NCI-H1105 treated with DMSO at 0.1 percent for 48 hours (cell line): ENCODE measurements at places on chromosomes 3 and 15.
A peak's percentile ranks its signal among the peaks of the same experiment; 100 is the strongest.

- DNase-seq, result no peak
These were observed 36.2 kb upstream of the PLSCR2 start for GRCh38 chr3:146505516-146505915.

DNA sequence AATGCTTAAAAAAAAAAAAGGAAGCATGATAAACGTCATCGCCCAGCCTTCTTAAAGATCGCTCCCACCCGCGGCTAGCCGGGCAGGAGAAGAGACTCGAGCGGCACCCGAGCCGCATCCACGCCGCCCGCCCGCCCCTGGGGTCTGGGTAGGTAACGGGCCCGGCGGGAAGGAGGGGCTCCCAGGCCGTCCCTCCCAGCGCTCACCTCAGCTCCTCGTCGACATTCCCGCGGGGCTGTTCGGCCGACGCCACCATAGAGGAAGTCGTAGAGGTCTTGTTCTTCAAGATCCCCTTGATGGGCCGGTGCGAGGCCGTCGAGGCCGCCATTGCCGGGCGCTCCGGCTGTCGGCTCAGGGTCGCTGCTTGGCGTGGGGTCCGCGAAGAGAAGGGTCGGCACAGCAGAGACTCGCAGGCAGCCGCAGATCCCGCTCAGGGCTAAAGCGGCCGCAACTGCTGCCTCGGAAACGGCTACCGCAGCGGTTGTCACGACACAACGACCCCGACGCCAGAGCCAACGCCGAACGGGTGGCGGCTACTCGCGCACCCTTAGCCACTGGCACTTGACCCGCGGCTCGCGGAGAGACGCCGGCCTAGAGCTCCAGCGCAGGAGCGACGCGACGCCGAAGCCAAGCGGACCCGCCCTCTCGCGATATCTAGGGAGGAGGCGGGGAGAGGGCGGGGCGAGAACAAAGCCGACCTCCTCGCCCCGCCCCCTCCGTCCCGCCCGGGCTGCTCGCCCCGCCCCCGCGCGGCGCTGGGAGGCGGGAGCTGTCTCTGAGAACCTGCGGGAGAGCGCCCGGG is at the start of gene PPP1R2:
TSS of gene PPP1R2 (minus strand) at position 628 of the 802 bp plus-strand sequence. CDS start at position 328, 300 bp downstream.
- peak; percentile 92 for DNase-seq

DNA sequence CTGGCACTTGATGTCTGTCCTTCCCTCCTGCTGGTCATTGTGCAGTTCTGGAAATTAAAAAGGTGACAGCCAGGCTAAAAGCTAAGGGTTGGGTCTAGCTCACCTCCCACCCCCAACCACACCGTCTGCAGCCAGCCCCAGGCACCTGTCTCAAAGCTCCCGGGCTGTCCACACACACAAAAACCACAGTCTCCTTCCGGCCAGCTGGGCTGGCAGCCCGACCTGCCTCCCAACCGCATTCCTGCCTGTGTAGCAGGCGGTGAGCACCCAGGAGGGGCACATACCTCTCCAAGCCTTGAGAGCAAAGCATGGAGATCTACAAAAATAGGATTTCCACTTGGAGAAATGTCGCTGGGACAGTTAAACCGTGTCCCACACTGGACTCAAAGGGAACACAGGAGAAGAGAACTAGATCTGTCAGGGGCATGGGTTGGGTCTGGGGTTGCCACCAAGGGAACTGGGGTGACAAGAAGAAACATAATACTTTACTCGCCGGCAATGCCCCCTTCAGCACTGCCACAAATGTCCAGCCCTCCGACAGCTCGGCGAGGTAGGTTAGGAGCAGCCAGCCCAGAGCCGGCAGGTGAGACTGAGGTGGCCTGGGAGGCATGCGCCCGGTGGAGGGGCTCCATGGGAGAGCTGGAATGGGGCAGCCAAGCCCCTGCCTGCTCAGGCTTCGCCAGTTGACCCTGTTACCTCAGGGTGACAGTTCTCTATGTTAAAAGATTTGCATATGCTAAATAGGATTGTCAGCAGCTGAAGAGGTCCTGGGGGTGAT is 52.2 kb downstream of the EXOG start:
- DNase-seq, result no peak

- no peak for DNase-seq
These were observed at the start of gene SPESP1 for GRCh38 chr15:68930268-68931022. SPESP1 (plus strand) TSS chr15:68930525; CDS start chr15:68930654, 129 bp downstream.

- DNase-seq, result no peak
These were observed 31.4 kb upstream of the CTNNB1 start for GRCh38 chr3:41167722-41168497.

GRCh38 chr3:70488131-70488530 is 175.7 kb upstream of the MDFIC2 start:
- DNase-seq, result no peak

DNA sequence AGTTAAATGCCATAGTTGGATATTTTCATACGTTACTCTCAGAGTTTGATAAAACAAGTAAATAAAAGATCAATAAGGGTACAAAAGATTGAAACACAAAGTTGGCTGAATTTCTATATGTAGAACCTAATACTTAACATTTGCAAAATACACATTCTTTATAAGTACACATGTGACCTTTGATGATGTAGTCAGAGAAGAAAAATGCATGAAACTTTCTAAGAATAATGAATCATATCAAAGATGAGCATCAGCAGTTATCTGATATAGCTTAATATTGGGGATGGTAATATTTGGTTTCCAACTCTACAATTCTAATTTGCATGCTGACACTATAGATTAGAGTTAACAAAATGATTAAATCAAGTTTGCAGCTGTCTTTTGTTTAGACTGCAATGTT is 188.0 kb upstream of the TGFBR2 start:
- no peak for DNase-seq

DNA sequence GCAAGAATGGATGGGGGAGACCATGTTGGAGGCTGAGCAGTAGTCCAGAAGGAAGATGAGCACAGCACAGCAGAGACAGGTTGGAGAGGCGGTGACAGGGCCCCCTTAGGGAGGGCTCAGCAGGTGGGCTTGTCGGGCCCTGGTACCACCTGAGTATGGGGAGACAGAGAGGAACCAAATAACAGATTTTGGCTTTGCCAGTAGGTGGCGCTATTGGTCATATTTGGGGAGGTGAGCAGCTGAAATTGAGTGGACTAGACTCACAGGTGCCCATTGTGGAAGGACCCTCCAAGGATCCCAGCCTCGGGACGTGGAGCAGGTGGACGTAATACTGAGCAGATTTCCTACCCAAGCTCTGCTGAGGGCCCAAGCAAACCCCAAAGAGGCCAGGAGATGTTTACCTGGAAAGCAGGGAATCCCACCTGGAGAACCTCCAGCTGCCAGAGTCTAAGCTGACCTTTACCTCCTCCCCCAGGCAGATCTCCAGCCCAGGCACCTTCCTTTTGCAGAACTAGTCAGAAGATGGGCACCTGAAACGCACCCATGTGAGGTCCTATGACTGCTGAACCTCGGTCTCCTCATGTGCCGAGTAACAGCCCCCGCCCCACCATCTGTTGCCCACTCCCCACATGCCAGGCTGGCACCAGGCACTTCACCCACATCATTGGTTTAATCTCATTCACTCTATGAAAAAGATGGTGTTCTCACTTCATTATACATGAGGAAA is 24.6 kb upstream of the CORO2B start:
- peak; percentile 81 for DNase-seq

DNA sequence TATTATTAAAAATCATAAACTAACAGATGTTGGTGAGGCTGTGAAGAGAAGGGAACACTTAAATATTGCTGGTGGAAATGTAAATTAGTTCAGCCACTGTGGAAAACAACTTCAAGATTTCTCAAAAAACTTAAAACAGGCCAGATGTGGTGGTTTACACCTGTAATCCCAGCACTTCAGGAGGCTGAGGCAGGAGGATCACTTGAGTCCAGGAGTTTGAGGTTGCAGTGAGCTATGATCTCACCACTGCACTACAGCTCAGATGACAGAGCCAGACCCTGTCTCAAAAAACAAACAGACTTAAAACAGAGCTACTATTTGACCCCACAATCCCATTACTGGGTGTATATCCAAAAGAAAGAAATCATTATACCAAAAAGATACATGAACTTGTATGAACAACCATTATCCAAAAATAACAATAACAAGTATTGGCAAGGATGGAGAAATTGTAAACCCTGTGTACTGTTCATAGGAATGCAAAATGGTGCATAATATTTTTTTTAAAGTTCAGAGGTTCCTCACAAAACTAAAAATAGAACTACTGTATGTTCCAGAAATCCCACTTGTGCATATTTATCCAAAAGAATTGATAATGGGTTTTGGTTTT is 25.5 kb downstream of the ZNF148 start:
- no peak for DNase-seq

- DNase-seq, result no peak
These were observed 12.8 kb upstream of the LRRC15 start for GRCh38 chr3:194382196-194382891.

DNA sequence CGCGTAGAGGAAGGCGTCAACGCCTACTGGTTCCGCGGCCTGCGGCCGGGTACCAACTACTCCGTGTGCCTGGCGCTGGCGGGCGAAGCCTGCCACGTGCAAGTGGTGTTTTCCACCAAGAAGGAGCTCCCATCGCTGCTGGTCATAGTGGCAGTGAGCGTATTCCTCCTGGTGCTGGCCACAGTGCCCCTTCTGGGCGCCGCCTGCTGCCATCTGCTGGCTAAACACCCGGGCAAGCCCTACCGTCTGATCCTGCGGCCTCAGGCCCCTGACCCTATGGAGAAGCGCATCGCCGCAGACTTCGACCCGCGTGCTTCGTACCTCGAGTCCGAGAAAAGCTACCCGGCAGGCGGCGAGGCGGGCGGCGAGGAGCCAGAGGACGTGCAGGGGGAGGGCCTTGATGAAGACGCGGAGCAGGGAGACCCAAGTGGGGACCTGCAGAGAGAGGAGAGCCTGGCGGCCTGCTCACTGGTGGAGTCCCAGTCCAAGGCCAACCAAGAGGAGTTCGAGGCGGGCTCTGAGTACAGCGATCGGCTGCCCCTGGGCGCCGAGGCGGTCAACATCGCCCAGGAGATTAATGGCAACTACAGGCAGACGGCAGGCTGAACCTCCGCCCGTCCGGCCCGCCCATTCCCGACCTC is 4.1 kb downstream of the ISLR2 start:
- DNase-seq, result no peak

GRCh38 chr3:147421184-147421912 is 12.2 kb downstream of the ZIC1 start:
- no peak for DNase-seq

GRCh38 chr3:14274999-14275961 is 96.7 kb downstream of the LSM3 start:
- DNase-seq, result no peak

DNA sequence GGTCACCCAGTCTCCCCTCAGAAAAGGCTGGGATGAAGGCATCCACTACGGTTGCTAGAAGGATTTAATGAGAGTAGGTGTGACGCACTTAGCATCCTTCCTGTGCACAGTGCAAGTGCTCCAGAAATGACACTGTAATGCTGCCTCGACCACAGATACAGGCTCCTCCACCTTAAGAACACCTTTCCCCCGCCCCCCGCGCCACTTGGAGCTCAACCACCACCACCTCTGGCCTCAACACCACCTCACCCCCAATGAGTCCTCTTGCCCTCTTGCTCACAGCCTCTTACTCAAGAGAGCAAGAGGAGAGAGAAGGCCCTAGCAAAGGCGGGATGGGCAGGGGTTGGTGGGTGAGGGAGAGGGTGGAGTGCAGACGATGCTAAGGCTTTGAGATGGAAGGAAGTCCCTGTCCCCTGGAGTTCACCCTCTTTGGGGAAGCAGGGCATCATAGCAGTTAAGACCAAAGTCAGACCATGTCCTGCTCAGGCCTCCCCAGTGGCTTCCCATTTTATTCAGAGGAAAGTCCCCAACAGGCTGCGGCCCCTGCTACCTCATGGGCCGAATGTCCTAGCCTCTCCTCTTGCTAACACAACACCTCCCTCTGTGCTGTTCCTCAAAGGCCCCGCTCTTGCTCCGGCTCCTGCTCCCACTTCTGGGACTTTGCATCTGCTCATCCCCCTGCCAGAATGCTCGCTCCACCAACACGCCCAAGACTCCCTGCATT is 8.3 kb downstream of the STARD5 start:
- DNase-seq, result no peak

- no peak for DNase-seq
These were observed 27.9 kb upstream of the NIT2 start for GRCh38 chr3:100306695-100307094.

DNA sequence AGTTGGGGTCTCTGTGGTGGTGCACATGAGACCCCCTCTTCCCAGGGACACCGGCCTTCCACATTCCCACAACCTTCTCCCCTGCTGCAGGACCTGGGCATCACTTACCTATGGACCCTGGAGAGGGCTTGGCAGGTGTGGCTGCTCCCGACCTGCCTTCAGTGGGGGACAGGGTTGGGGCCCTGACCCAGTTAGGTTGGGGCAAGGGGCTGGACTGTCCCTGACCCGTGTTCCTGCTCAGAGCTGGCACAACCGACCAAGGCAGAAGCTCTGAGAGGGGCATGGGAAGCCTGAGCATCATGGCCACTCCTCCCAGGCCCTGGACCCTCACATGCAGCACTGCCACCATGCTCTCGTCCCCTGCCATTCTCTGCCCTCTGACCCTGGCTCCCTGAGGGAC is 6.1 kb downstream of the NBEAL2 start:
- no peak for DNase-seq
